ENCODE measurements at places on chromosomes 1 and 21.
A peak's percentile ranks its signal among the peaks of the same experiment; 100 is the strongest.

DNA sequence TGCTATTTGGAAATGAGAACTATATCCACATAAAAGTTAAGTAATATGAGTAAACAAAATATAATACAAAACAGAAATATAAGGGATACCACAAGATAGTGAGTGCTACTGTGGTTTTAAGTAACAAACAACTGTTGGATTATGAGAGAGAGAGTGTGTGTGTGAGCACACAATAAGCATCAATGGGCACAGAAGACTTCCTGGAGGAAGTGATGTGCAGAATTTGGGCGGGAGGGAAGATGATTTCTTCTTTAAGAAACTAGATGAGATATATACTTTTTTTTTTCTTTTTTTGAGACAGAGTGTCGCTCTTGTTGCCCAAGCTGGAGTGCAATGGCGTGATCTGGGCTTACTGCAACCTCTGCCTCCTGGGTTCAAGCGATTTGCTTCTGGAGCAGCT, 7.9 kb upstream of the IER5 start:
- no peak overlapping the region for H3K4me3 ChIP-seq
- peaks cover 28% of the 10 kb centered on the region for H3K27me3 ChIP-seq
- H3K4me1 ChIP-seq, result peaks cover 4% of the 10 kb centered on the region
- H3K36me3 ChIP-seq, result no peaks in the 10 kb centered on the region

DNA sequence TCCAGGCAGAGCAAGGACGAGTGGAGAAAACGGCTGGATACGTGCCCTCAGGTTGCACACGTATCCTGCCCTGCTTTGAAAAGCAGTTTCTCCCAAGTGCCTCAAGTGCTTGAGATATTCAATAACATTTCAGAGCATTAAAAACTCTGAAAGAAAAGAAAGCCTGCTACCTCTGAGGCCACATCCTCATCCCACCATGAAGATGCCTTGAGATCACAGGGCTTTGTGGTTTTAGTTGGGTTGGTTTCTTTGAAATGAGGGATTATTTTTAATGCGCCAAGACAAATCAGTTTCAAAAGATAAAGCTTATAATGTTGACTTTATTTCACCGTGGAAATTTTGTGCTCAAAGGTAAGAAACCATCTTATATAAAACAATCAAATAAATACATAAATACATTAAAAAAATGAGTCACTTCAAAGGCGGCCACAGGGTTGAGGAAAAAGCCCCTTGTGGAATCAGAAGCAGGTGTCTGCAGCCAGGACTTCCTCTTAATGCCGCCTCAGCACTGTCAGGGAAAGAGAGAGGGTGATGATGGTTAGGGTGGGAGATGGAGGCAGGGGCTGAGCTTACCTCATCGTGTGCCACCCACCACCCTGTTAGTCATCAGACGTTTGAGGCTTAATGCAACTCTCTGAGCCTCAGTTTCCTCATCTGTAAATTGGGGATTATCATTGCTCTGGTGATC, 1.4 kb downstream of the NPPB start:
- H3K4me3 ChIP-seq, result no peak overlapping the region
- H3K4me1 ChIP-seq, result no peaks in the 10 kb centered on the region
- peaks cover 49% of the 10 kb centered on the region for H3K27me3 ChIP-seq
- DNase-seq, result no peak
- H3K36me3 ChIP-seq, result no peaks in the 10 kb centered on the region

DNA sequence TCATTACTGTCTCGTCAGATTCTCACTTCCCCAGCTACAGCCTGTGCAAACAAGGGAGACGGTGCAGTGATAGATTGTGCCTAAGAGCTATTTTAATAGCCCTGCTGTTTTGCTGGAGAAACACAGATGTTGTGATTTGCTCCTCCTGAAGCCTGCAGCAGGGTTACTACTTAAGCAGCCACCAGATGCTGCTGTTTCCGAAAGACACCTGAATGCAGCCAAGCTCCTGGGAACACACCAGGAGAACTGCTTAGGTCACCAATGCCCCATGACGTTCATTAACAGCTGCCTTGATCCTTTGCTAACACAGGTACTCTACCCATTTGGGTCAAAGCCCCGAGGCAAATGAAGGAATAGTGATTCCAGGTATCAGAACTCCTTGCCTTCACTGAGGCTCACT, 411.8 kb upstream of the DAB1 start:
- H3K27ac ChIP-seq, result no peak overlapping the region
- no peak overlapping the region for H3K4me3 ChIP-seq
- H3K36me3 ChIP-seq, result no peaks in the 10 kb centered on the region
- no peak for DNase-seq
- no peaks in the 10 kb centered on the region for H3K4me1 ChIP-seq
- peaks cover 8% of the 10 kb centered on the region for H3K27me3 ChIP-seq

DNA sequence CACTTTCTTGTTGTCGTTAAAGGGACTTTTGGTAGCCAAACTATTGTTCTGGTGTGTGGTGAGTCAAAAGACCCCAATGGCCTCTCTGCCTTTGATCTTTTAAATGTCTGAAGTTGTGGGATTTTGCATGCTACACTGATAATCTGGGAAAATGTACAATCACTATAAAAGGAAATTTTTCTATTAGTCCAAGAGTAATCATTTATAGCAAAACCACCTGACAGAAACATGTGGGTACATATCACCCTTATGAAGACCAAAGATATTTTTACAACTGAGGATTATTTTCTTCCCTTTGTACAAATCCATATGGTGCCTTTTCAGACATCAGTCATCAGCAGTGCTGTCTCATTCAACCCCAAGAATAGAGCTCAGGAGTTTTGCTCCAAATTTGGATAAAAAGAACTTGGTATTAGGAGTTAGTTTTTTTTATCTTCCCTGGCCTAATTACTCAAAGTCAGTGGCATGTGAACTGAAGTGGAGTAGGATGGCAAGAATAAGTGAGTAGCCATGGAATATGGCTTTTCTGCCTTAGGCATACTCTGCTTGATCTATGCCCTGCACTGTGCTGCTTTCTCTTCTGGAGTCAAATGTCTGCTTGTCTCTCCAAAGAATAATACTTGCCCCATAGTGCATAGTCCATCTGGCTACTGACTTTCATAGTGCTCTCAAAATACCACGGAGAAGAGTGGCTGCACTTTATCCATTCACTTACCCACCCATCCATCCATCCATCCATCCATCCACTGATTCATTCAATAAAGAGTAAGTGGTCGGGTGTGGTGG, 13.5 kb downstream of the GREM2 start:
- no peak overlapping the region for H3K4me3 ChIP-seq
- no peak overlapping the region for H3K27ac ChIP-seq
- H3K4me1 ChIP-seq, result no peaks in the 10 kb centered on the region
- DNase-seq, result no peak
- H3K27me3 ChIP-seq, result no peaks in the 10 kb centered on the region

- H3K27me3 ChIP-seq, result peaks cover under 1% of the 10 kb centered on the region
- no peak for DNase-seq
- no peak overlapping the region for H3K27ac ChIP-seq
- no peak overlapping the region for H3K4me3 ChIP-seq
Measured at GRCh38 chr1:67170751-67171573, 4.7 kb downstream of the IL23R start.

GRCh38 chr1:204846546-204846945, 24.1 kb upstream of the NFASC start:
- peaks cover 39% of the 10 kb centered on the region for H3K27me3 ChIP-seq
- H3K4me3 ChIP-seq, result no peak overlapping the region
- no peak for DNase-seq
- no peaks in the 10 kb centered on the region for H3K36me3 ChIP-seq
- no peak overlapping the region for H3K27ac ChIP-seq

DNA sequence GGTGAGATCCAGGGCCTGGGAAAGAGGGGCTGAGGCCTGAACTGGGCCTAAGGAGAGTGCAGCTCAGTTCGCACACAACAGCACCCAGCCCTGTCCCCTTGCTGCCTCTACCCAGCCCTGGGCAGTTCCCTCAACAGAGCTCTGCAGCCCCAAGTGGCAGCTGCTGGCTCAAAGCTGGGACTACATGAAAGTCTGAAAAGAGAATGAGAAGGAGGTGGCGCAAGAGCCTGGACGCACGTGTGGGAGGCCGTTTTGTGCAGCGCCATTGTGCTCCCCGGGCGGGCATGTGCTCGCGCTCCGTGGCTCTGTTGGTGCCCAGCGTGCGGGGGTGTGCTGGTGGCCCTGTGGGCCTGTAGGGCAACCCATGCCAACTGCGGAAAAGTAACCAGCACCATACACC, 10.3 kb downstream of the GPR37L1 start:
- DNase-seq, result no peak
- H3K27ac ChIP-seq, result no peak overlapping the region
- H3K36me3 ChIP-seq, result peaks cover 2% of the 10 kb centered on the region
- H3K4me3 ChIP-seq, result no peak overlapping the region

DNA sequence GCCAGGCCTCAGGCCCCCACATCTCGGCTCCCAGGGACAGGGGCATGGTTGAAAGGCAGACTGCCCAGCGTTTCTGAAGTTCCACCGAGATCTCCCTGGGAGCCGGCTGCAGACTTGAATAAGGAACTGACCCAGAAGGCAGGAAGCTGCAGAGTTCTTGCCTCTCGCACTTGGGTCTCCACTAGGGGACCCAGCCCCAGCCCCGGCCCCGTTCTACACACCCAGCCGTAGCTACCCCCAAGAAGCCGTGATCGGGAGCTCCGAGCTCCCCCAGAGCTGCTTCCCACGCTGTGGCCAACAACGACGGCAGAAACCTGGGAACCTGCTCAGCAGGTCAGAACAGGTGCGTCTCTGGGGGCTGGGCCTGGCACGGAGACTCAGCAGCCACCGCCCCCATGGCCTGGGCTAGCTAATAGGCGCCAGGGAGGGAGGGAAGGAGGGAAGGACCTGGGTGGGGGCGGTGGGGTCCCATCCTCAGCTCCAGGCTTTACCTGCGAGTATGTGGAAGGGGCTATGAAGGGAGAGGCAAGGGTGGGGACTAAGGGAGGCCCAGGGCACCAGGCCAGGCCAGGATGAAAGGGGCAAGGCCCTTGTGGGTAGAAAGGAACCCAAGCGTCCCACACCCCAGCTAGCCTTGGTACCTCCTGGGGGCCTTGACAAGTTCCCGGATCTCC, at the start of gene NECTIN4:
Gene NECTIN4, minus strand, starts transcription at position 308 of the 674 bp plus-strand sequence. Its CDS starts 262 bp downstream, at position 46.
- H3K4me3 ChIP-seq, result no peak within 1 kb of the TSS
- no peak within 1 kb of the TSS for H3K27ac ChIP-seq
- no peaks in the 10 kb centered on the region for H3K36me3 ChIP-seq
- DNase-seq, result no peak

GRCh38 chr21:28444111-28444510, 548.6 kb downstream of the LTN1 start:
- H3K4me1 ChIP-seq, result no peaks in the 10 kb centered on the region
- no peak overlapping the region for H3K27ac ChIP-seq
- no peaks in the 10 kb centered on the region for H3K36me3 ChIP-seq
- no peak overlapping the region for H3K4me3 ChIP-seq
- DNase-seq, result no peak

DNA sequence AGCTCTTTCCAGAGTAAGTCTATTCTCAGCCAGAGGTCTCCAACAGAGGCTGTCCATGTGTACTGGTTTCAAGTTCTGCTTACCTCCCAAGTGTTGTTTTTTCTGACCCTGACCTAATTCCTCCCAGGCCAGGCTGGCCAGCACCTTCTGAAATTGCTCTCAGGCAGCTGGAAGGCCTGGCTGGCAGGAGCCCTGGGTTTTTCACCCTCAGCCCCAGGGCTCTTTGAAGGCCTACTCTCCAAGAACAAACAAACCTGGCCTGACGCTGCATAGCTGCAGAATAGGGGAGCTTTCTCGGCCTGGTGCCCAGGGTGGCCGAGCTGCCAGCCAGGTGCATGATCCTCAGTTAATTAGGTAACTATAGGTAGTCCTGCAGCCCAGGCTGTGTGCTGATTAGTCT, 147.5 kb downstream of the CACNA1E start:
- no peaks in the 10 kb centered on the region for H3K36me3 ChIP-seq
- no peak overlapping the region for H3K4me3 ChIP-seq
- no peaks in the 10 kb centered on the region for H3K4me1 ChIP-seq
- no peak overlapping the region for H3K27ac ChIP-seq

DNA sequence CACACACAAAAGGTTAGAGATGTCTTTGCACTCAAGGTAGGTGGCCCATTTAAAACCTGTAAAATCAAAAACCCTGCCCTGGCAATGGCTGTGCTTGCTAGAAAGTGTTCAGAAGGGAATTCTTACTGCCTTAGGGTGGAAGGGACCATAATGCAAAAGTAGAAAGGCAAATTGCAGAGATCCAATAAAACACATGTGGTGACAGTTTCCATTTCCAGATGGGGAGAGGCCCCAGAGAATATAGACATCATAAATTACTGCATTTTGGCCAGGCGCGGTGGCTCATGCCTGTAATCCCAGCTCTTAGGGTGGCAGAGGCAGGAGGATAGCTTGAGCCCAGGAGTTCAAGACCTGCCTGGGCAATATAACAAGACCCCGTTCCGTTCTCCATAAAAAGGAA, 13.0 kb downstream of the FMO1 start:
- no peaks in the 10 kb centered on the region for H3K27me3 ChIP-seq
- H3K36me3 ChIP-seq, result no peaks in the 10 kb centered on the region
- DNase-seq, result no peak
- no peak overlapping the region for H3K27ac ChIP-seq
- no peak overlapping the region for H3K4me3 ChIP-seq

GRCh38 chr1:176829261-176829660, 335.3 kb downstream of the ASTN1 start:
- H3K36me3 ChIP-seq, result no peaks in the 10 kb centered on the region
- H3K4me1 ChIP-seq, result no peaks in the 10 kb centered on the region
- no peak for DNase-seq
- no peaks in the 10 kb centered on the region for H3K27me3 ChIP-seq

GRCh38 chr1:232524056-232524455, 105.9 kb downstream of the SIPA1L2 start:
- no peaks in the 10 kb centered on the region for H3K4me1 ChIP-seq
- H3K36me3 ChIP-seq, result no peaks in the 10 kb centered on the region
- DNase-seq, result no peak

DNA sequence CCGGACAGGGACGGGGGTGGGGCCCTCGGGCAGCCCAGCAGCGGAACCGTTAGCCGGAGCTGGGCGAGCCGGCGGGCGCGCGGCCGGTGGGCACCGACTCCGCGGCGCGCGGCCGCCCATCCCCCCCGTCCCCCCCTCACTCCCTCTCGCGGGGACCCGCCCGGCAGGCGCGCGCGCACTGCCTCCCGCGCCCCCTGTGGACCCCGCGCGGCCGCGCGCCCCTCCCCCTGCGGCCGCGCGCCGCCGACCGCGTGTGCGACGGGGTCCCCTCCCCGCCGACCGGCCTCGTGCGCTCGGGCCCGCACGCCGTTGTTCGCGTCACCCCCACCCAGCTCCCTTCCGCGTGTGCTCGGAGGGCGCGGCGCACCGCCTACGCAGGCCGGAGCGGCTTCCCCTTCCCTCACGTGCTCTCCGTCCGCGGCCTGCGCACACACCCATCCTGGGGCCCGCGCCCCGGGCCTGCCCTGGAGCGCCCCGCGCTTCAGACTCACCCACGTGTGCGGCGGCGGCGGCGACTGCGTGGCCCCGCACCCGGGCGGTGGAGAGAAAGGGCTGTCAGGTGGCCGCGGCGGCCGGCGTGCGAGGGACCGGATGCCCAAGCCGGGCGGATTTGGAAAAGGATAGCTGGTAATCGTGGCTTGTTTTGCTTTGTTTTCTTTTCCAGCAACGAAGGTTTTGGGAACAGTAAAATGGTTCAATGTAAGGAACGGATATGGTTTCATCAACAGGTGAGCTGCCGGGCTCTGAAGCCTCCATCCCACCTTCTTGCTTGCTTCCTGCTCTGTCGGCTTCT, 717 bp downstream of the YBX1 start:
- H3K4me3 ChIP-seq, result peak overlapping the region; percentile 93
- H3K27me3 ChIP-seq, result no peaks in the 10 kb centered on the region
- H3K36me3 ChIP-seq, result peaks cover 12% of the 10 kb centered on the region
- peak; percentile 85 for DNase-seq
